Tongue (tissue), 3 donors: ENCODE measurements at places on chromosomes 6 and 20.

DNA sequence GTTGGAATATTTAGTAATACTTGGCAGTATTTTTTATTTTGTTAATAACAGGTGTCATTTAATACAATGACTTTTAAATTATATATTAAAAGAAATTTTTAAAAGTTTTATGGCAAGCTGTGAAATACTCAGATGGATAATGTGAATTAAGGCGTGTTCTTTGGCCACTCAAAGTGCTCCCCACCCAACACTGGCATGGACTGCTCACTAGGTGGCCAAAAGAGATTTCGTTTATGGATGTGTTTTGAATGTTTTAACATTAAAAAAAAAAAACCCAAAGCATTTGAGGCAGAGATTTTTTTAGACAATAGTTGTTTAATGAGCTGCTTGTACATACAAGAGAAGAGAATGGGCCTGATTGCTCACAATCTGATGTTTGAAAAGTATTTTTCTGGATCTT, 86.5 kb downstream of the QKI start:
- DNase-seq = no peak

- DNase-seq = no peak
Observed at GRCh38 chr6:68741501-68742386, 106.7 kb downstream of the ADGRB3 start.

- no peak for DNase-seq
Observed at GRCh38 chr20:2817341-2817726, 1.2 kb downstream of the TMEM239 start.

DNA sequence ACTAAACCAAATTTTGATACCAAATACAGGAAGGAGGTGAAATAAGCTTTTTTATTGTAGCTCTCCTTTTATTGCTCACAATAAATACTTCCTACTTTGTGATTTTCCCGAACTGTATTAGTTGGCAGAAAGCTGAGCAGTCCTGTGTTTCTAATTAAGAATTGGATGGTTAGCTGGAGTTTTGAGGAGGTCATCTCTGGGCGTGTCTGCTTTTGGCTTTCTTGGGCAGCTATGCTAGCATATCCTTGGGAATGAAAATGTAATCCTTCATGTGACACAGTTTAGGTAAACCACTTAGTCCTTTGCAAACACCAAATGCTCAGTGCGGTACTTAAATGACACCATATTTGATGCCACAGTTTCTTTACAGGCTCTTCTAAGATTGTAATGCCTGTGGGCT, 67.5 kb downstream of the MTHFD1L start:
- DNase-seq = peak; percentile 56

- no peak for DNase-seq
Observed at GRCh38 chr6:52509281-52510212, 67.3 kb downstream of the TRAM2 start.

- DNase-seq = no peak
Observed at GRCh38 chr6:72720464-72720863, 98.6 kb downstream of the KCNQ5 start.

GRCh38 chr6:119535332-119535731, 185.8 kb upstream of the MAN1A1 start:
- no peak for DNase-seq

GRCh38 chr6:119256978-119257462, 92.5 kb downstream of the MAN1A1 start:
- no peak for DNase-seq

DNA sequence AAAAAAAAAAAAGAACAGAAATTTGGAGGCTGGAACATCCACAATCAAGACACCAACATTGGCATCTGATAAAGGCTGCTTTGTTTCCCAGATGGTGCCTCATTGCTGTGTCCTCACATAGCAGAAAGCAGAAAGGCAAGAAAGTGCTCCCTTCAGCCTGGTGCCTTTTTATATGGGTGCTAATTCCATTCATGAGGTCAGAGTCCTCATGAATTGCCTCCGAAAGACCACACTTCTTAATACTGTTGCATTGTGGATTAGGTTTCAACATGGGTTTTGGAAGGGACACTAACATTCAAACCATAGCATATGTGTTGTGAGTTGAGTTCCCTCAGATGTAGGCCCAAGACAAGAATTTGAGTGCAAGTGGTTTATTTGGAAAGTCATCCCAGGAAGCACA, 8.0 kb upstream of the C20orf202 start:
- no peak for DNase-seq

DNA sequence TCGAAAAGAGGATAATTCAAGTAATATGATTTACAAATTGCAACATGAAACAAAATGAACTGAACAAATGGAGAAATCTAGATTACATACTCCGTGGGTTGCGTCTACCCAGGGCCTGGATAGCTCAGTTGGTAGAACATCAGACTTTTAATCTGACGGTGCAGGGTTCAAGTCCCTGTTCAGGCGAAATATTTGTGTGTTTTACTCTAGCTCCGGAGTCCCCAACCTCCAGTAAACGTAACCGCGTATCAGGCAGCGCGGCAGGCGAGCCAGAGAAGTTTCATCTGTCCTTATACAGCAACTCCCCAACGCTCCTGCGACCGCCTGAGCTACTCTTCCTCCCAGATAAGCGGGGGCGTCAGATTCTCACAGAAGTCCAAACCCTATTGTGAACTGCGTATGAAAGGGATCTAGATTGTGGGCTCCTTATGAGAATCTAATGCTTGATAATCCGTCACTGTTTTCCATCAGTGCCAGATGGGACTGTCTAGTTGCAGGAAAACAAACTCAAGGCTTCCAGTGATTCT, 176.1 kb downstream of the TRIM27 start:
- no peak for DNase-seq

DNA sequence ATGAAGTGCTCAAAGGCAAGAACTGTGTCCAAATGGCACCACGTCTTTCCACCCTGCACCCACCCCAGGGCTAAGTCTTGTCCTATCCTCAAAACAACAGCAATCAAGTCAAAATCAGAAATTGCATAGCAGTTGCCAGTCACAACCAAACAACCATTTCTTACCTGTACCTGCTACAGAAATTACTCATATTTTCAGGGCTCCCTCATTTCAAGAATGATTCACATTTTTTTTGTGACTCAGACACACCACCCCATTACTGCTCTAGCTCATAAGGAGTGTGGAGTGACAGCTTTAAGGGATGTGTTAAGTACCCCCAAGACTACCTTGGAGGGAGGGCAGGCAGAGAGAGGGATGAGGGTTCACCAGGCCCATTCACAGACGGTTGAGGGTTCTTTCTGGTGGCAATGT, 111.7 kb downstream of the TRERF1 start:
- DNase-seq = no peak

DNA sequence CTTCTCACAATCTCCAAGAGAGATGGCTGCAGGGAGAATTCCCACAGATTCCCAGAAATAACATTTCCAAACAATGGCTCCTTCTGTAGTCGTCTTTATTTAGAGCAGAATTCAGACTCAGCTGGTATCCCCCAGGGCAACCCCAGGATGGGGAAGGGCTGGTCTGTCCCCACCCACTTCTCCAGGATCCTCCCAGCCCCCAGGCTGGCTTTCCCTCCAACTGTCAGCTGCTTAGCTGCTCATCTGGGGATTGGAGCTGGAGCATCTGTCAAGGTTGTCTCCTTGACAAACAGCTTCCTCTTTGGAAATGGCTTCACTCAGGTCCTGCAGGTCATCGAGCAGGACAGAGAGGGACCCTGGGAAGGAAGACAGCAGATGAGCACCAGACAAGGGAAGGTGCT, 3.5 kb upstream of the PSORS1C2 start:
- DNase-seq = peak; percentile 48

DNA sequence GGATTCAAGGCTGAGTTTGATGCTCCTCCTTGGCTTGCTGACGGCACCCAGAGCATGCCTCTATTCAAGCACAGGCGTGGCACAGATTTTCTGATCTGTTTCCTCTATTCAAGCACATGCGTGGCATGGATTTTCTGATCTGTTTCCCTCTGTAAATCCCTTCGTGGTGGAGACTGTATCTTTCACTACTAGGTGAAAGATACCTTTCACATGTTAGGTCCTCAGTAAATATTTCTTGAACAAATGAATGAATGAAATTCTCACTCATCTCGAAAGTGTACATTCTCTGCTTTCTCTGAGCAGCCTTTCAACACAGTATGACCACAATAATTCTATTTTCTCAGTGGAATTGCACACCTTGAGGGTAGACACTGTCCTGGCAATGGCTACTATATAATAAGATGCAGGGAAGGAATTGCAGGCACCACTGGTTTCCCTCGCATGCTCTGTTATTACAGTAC, 72.6 kb upstream of the F13A1 start:
- DNase-seq = no peak

DNA sequence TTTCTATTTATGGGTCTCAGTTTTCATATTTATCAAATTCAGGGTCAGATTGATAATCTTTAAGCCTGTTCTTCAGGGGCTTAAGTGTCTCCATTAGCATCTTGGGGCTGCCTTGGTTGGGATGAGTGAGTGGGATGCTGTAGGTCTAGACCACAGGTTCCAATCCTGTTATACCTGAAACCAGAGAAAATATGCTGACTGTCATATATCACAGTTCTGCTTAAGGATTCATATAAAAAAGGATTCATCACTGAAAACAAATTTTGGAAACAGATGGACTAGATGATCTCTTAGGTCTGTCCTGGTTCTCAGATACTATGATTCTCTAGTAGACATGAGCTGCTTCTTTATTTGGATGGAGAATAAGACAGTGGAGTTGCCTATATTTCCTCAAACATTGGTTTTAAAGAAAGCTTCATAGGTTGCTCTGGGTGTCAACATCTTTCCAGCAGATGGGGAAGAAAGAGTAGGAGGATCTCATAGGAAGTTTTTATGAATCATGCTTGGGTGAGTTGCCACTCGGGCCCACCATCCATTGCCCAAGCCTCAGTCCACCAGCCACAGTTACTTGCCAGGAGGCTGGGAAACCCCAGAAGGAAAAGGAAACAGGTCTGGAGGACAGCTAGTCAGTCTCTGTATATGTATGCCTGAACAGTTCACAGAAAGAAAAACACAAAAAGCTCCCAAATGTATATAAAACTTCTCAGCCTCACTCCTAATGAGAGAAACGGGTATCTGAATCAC, 42.9 kb upstream of the MAP7 start:
- DNase-seq = no peak

DNA sequence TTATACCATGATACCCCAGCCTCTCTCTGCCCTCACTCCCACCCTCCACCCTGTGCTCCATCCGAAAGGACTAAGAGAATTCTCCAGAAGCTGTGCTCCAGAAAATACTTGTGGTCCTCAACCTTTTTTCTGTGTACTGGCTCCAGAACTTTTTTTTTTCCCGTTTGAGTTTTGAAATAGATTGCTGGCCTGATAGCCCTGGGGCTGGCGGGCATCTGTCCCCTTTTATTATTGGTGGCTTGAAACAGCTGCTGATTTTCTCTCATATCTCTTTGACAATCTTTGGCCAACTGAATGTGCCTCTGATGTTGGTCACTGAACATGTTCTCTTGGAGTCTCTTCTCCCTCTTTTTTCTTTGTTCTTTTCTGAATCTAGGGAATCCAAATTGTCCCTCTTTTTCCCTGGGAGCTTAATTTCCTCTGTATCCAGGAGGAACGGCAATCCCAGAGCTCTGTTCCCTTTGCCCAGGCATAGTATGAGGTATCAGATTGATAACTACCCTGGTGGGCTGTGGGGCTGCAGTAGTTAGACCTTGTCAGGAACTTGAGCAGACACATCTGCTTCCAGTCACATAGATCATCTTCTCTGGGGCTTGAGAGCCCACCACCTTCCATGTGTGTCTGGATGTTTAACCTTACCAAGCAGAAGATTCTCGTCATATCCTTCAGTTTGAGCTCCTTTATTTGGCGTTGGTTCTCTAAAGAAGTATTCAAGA, 1.6 kb downstream of the PPARD start:
- DNase-seq = no peak

- DNase-seq = peak; percentile 46
Observed at GRCh38 chr6:3419624-3420272, 37.1 kb downstream of the SLC22A23 start.

GRCh38 chr6:43129434-43130194, 41.5 kb upstream of the SRF start:
- peak; percentile 48 for DNase-seq

GRCh38 chr6:168678588-168678987, 237.6 kb downstream of the SMOC2 start:
- no peak for DNase-seq

- DNase-seq = no peak
Observed at GRCh38 chr6:148745926-148746325, 904 bp upstream of the UST start.

DNA sequence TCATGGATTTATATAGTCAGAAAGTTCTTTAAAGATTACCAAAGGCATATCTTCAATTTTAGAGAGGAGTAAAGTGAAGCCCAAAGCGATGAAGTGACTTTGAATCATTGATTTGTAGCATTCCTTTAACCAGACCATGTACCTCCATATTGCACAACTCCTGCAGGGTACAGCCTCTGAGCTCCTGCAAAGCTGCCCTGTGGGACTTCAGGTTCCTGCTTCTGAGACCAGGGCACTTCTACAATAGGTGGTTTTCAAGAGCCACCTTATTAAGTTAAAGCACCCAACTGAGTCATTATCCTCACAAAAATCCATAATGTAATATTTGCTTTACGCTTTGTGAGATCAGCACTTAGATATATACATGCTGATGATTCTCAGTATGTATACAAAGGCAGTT, 270.7 kb upstream of the RGS17 start:
- no peak for DNase-seq

DNA sequence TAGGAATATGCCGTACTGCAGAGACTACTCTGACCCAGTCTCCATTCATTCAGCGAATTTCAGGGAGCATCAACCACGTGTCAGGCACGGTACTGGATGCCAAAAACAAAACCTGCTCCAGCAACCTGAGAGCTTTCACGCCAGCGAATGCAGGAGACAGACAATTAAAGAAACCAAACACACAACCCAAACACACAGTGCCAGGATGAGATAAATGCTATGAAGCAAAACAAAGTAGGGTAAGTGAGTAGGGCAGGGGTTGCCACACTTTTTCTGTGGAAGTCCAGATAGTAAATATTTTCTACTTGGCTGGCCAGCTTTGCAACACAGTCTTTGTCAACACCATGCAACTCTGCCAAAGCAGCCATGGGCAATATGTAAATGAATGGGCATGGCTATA, 10.0 kb downstream of the MOCS1 start:
- DNase-seq = no peak

- DNase-seq = no peak
Observed at GRCh38 chr20:1832634-1833033, 62.6 kb upstream of the SIRPA start.

- no peak for DNase-seq
Observed at GRCh38 chr20:48983423-48984400, 62.2 kb downstream of the ARFGEF2 start.

- no peak for DNase-seq
Observed at GRCh38 chr6:50829898-50830444, 11.3 kb downstream of the TFAP2B start.

DNA sequence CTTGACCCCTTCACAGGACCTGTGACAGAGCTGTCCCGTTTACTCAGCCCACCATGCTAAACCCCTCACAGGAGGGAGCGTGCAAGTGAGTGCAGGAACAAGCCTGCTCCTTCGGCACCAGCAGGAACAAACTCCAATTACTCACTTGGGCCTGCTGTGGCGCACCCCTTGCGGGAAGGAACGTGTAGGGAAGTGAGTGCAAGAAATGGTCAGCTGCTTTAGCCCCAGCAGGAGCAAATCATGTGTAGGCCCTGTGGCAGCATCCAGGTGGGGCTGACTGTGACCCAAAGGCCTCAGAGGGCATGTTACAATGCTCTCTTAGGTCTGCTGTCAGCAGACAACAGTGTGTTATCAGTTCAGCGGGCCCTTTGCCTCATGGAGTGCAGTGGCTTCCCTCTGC, 574.4 kb downstream of the PRKN start:
- no peak for DNase-seq

- DNase-seq = no peak
Observed at GRCh38 chr6:24945054-24945453, 9.3 kb upstream of the RIPOR2 start.

- DNase-seq = peak; percentile 52
Observed at GRCh38 chr20:54190217-54190616, 16.4 kb upstream of the CYP24A1 start.

- no peak for DNase-seq
Observed at GRCh38 chr6:137759624-137760023, 107.4 kb upstream of the TNFAIP3 start.
